ENCODE measurements at places on chromosomes 6 and 20.

- DNase-seq: no peak
Measured at GRCh38 chr6:51528556-51528955, 558.9 kb downstream of the PKHD1 start.

- DNase-seq: no peak
Measured at GRCh38 chr20:60215816-60216730, 257.9 kb downstream of the CDH26 start.

GRCh38 chr20:9367746-9368145, 146.6 kb upstream of the LAMP5 start:
- DNase-seq: no peak

DNA sequence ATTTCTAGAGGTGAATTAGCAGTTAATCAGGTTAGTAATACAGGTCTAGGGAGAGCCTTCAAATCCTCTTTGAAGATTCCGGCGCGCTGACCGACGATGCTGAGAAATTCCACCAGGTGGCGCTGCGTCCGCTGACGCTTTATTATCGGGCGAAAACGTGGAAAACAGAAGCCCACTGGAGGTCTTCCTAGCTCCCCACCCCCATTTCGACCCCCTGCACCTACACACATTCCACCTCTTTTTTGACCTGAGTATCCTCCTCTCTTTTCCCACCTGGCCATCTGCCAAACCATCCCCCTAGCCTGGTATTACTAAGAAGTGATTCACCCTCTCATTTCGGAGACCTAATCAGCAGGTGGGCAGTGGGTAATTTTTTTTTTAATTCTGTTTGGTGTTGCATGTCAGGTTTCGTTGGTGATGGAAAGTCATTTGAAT, 65.4 kb upstream of the RIN2 start:
- peak; percentile 27 for DNase-seq

DNA sequence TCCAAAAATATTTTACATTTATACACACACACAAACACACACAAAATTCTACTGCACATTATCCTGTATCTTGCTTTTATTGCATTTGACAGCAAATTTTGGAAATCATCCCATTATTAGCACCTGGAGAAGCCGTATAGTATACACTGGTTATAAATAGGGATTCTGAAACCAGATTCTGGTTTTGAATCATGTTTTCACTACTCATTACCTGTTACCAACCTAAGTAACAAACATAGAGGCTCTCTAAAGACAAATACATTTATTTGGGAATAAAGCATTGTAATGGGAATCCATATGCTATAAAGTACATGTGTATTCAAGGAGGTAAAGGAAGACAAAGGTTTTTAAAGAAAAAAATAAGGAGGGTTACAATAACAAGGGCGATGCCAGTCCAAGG, 106.8 kb downstream of the OR2B2 start:
- no peak for DNase-seq

GRCh38 chr6:96743496-96743895, 93.8 kb downstream of the GPR63 start:
- no peak for DNase-seq

DNA sequence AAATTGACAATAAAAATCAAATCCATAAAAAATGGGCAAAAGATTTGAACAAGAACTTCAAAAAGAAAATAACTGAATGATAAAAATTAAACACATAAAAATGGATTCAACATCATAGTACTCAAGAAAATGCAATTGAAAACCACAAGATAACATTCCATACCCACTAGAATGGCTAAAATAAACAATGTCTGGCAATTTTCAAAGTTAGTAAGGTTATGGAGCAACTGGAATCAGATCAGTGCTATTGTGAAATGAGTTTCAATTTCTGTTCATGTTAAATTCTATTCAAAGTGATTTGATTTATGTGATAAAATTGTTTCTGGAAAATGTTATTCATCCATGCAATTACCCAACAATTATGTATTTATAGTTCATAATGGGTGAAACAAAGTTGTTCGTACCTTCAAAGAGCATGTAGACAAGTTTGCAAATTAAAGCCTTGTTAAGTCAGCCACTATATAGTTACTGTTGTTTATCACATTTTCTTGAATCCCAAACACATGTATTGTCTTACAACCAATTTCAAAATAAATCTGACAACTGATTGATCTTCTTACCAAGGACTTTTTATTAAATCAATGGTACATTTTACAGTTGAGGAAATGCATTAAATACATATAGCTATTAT, 151.5 kb upstream of the CENPW start:
- no peak for DNase-seq

DNA sequence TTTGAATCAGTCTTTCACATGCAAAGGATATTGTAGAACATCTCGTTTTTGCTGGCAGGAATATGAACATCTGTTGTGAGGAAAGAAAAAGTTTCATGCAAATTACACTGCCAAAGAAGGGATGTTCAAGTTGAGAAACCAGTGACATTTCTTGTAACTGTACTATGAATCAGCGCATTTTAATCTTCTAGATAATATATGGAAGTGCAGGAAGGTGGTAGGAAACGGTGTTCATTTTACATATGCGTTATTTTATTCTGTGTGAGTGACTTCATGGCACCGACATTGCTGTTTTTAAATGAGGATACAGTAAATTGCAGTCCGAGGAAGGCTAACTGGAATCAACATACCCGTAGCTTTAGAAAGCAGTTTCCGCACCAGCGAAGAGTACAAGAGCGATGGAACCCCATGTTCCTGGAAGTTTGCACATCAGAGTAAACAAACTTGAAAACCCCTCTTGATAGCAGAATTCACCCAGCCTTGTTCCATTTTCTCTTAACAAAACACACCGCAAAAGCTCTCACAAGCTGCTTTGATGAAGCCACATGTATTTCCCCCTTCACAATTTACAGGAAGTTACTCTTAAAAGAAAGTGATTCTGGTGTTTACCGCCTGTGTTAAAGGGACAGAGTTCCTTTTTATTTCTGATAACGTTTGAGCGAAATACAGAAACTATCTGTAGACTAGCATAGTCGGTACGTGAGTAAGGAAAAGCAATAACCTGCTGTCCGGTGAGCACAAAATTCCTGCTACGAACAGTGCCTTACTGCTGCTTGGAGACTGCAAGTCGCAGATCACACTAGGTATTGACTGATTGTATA, 11.5 kb downstream of the PRDM1 start:
- peak; percentile 77 for DNase-seq

- no peak for DNase-seq
Measured at GRCh38 chr6:89042664-89043063, 37.9 kb upstream of the PNRC1 start.

- DNase-seq: no peak
Measured at GRCh38 chr6:4957521-4958231, 46.2 kb downstream of the RPP40 start.

- DNase-seq: no peak
Measured at GRCh38 chr6:38153798-38154345, 334.3 kb downstream of the ZFAND3 start.

DNA sequence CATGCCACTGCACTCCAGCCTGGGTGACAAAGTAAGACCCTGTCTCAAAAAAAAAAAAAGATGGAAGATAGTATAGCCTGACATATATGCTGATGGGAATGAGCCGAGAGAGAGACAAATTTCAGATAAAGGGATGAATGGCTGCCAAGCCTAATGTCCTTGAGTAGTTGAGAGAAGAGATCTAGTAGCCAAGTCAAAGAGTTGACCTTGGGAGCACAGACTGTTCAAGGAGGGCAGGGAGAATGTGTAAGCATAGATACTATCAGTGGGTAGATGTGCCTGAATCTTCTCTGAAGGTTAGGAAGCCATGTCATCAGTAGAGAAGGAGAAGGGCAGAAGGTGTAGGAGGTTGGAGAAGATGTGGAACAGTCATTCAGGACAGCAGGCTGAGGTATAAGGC, 20.0 kb upstream of the ABCC10 start:
- DNase-seq: no peak

- no peak for DNase-seq
Measured at GRCh38 chr6:90370493-90370959, 73.9 kb upstream of the BACH2 start.

- DNase-seq: no peak
Measured at GRCh38 chr6:31394381-31394780, 9.0 kb upstream of the MICA start.

GRCh38 chr6:139863346-139863745, 488.9 kb upstream of the CITED2 start:
- no peak for DNase-seq

DNA sequence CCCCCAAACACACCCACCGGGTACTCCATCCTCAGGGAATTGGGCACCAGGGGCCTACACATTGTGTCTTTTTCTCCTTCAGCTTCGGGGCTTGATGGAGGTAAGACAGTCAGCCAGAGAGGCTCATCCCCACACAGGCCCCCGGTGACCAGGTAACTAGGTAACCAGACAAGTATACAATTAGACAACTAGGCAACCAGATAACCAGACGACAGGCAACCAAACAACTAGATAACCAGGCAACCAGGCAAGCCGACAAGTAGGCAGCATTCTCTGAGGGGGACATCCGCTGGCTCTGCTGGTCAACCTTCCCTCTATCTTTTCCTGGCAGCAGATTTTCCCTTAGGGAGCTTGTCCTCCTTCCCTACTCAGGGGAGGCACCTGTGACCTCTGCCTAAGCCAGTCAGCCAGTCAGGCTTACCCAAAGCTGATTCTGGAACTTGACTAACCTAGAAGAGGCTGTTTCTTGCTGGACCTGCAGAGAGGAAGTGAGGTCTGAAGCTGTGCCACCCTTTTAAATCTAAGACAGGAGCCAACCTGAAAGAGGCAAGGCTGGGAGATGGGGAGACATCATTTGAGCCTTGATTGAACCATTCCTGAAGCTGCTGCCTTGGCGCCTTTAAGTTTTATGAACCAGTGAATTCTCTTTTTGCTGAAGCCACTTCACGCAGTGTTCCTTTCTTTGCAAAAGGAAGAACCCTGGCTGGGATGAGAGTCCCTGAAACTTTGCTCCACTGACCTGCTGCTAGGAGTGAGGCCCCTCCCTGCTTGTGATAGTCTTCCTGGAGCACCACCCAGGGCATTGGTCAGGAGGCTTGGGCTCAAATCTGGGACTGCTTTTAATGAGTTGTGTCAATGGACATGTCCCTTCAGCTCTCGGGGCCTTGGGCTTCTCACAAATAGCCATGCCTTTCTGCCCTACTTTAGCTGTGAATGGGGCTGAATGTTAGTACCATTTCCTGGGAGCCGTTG, 96.4 kb upstream of the RNF24 start:
- DNase-seq: no peak

GRCh38 chr6:168908166-168908565, 345.5 kb downstream of the THBS2 start:
- no peak for DNase-seq
